ENCODE measurements at places on chromosomes 6 and 20.

DNA sequence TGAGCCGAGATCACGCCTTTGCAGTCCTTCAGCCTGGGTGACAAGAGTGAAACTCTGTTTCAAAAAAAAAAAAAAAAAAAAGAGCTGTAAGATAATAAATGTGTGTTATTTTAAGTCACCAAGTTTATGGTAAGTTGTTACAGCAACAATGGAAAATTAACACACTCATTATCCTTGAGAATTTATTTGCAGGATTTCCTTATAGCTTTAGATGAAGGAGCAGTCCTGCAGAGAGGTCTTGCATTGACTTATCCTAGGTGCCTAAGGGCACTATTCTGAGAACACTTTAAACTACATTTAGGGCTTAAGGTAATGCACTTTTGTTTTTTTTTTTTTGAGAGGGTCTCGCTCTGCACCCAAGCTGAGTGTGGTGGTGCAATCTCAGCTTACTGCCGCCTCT is 13.8 kb upstream of the SCAF8 start:
- no peak for DNase-seq

GRCh38 chr6:107550241-107550840 is 60.4 kb downstream of the SOBP start:
- DNase-seq = no peak

DNA sequence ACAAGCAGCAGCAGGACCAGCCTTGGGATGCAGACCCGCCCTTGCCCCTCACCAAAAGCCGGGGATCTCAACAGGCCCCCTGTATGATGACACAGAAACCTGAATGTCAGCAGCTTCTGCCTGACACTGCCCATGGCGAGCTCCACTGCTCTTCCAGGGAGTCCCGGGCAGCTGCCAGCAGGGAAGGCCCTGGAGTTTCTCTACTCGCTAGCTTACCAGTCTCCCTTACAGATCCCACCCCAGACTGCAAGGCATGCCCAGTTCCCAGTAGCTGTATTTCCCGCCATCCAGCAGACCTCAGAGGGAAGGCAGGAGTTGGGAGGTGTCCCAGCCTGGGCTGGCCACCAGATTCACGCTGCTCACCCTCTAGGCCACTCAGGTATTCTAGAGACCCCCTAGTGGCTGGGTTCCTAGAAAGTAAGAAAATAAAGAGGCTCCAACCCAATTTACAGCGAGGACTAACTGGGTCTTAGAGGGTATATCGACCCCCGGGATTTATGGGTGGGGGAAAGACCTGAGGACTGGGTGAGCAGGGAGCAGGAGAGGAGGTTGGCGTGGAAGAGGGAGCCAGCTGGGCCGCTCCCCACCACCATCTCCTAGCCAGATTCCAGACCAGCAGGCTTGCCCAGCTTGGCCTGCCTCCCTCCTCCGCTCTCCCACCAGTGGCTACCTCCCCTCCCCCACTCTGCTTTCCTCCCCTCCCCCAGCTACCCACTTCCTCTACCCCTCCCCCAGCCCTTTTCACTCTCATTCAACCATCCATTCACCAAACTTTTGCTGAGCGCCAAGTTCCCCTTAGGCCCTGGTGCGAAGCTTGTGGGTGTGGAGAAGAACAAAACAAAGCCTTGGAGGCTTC is 9.7 kb upstream of the HMGA1 start:
- no peak for DNase-seq

- DNase-seq = no peak
These were observed 122.6 kb upstream of the MAP3K7 start for GRCh38 chr6:90709431-90709996.

All from occipital lobe (tissue), 3 donors.